ENCODE measurements at places on chromosomes 3 and 15. TPM values are rescaled to one million over a fixed set of nuclear protein-coding genes. Genes with fewer than 3 reads are reported as not detected.

The CPEB1 gene
- total RNA-seq: not detected

The ITIH1 gene
- total RNA-seq: not detected

The GABRG3 gene
- not detected for total RNA-seq

The BSN gene
- 0.13 TPM for total RNA-seq

The SPTBN5 gene
- total RNA-seq: 4.9 TPM

The ROBO1 gene
- total RNA-seq: not detected

The SLC38A3 gene
- 0.71 TPM for total RNA-seq

DNA sequence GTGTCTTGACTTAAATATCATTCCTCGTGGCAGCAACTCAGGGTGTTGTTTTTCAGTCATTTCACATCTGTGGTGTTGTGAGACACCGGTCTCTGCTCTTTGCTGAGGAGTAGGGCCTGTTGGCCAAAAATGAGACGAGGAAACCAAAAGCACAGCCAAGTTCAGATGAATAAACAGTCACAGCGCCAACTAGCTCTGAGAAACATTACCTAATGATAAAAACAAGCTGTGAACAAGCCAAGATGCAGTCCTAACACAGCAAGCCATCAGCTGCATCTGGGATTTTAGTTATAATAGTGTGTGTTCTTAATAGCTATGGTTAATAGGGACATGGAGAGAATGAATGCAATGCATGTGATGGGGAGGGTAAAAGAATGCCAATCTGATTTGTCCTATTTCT lies 843.4 kb upstream of the DPPA4 start:
- ATAC-seq: no peak

DNA sequence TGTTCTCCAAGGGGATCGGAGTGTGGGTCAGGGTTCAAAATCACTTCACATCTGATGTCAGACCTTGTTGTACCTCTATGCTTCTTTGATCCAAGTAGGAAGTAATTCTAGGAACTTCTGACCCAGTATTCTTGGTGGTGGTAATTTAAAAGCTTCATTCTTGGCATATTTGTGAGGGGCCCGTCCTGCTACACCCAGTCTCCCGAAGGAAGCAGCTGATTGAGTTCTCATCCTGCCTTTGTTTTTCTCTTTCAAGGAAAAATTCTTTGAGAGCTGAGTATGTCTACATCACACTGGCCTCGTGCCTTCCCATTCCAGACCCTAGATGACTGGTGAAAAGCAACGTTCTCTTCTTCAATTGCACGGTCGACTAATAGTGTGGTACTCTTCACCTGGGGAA lies 234.4 kb upstream of the TPRG1 start:
- no peak for ATAC-seq

- ATAC-seq: peak; percentile 20
Measured at GRCh38 chr3:187741403-187742350, 3.6 kb downstream of the BCL6 start.

- ATAC-seq: no peak
Measured at GRCh38 chr3:194177141-194177540, 41.2 kb downstream of the HES1 start.

GRCh38 chr15:69070396-69070795 lies 55.9 kb downstream of the NOX5 start:
- no peak for ATAC-seq

DNA sequence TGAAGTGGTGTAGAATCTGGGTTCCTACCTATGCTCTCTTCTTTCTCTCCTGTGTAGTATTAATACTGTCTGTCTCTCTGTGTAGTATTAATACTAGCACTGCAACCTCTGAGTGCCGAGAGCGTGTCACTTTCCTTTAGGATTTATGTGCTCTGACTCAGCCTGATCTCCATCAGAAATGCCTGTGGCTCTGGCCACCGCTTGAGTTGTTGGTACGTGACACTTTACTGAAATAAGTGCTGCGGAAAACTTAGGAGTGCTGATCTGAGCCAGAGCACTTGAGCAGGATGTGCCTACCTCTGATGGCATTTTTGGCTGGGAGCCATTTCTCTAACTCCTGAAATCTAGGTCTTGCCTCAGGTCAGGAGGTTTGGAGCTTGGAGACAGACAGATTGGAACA lies 807.4 kb downstream of the SQOR start:
- no peak for ATAC-seq

DNA sequence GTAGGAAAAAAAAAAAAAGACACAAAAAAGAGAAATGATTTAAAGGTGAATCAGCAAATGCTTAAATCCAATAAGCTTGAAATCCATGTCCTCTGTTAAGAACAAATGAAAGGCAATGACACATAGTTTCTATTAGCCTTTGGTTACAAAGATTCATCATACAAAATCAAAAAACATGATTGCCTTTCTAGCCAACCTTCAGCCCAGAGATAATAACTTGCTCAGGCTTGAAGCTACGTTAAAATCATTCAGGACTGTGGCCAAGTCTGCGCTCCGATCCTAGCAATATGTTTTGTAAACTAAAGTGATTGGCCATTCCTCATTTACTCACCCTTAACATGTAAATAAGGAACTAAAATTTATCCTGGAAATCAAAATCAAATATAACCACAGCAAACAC lies 556.7 kb downstream of the FGF12 start:
- ATAC-seq: no peak

DNA sequence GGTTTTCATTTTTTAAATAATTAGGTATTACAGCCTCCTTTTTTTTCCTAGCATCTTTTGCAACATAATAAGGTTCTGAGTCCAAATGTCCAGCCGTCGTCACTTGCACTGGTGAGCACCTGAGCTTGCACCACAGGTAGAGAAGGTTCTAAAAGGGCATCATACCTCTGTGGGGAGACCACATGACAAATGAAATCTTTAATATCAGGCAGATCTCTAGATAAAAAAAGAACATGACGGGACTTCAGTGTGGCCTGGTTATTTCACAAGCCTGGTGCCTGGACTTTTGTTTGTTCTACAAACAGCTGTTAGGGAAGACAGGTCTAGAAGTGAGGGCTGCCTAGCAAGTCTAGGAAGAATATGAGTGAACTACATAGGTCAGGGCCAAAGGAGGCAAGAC lies 3.6 kb downstream of the ZBED2 start:
- ATAC-seq: no peak

GRCh38 chr3:101042996-101043686 lies 49.9 kb upstream of the ABI3BP start:
- ATAC-seq: no peak

DNA sequence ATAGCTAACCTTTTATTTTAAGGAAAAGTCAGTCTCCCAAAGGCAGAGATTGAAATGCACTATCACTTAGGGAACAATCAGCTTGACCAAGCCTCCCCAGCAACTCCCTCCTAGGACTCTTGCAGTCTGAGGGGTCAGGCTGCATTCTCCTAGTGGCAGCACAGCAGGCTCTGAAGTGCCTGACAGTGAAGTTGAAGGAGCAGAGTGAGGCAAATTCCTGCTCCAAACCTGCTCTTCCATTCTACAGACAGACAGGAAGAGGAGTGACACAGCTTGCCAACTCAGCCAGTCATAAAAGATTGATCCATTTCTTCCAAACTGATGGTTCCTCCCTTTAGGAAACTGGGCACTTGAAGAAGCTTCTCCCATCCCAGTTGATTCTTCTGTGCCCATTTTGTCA lies 43.9 kb upstream of the SMAD3 start:
- no peak for ATAC-seq

- ATAC-seq: no peak
Measured at GRCh38 chr3:79392479-79392878, 375.3 kb downstream of the ROBO1 start.

- no peak for ATAC-seq
Measured at GRCh38 chr15:57146506-57147201, 228.2 kb downstream of the TCF12 start.

GRCh38 chr3:102360183-102360860 lies 74.5 kb upstream of the ZPLD1 start:
- no peak for ATAC-seq

Data from activated T-helper 17 cell treated with anti-CD3 and anti-CD28 coated beads, Interleukin-2, amount 50 U/mL, for 72 hours (primary cell).